NCI-H510A (cell line): ENCODE measurements at places on chromosomes 2 and 18.

DNA sequence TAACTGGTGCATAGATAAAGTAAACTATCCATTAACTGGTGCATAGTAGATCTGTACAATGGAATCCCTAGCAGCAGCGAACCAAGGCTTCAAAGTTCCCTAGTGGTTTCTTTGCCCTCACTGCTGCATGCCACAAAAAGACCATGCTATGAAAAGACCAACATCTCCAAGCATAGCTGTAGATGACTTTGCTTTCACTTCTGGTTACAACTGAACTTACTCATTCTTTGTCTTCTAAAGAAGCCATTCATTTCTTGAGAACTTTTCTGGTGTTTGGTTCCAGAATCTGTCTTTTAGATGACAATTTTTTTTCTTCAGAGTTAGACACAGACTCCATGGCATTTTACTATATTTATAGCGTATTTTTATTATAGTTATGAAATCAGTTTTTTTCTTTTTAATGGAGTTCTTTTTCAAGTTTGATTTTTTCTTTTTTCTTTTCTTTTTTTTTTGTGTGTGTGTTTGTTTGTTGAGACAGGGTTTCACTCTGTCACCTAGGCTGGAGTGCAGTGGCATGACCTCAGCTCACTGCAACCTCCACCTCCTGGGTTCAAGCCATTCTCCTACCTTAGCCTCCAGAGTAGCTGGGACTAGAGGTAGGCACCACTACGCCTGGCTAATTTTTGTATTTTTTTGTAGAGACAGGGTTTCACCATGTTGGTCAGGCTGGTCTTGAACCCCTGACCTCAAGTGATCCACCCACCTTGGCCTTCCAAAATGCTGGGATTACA, 63.6 kb downstream of the SLC35F5 start:
- DNase-seq = no peak

DNA sequence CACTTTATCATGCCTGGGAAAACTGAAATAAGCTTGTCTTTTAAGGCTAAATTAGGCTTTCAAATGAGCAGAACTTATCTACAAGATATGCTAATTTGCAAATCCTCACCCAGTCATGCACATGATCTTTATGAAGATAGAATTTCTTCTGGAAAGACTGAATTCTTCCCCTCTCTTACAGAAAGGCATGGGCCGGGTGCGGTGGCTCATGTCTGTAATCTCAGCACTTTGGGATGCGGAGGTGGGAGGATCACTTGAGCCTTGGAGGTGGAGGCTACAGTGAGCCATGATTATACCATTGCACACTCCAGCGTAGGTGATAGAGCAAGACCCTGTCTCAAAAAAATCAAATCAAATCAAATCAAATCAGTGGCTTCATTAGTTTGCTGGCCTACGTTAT, 11.7 kb upstream of the FOXI3 start:
- no peak for DNase-seq

DNA sequence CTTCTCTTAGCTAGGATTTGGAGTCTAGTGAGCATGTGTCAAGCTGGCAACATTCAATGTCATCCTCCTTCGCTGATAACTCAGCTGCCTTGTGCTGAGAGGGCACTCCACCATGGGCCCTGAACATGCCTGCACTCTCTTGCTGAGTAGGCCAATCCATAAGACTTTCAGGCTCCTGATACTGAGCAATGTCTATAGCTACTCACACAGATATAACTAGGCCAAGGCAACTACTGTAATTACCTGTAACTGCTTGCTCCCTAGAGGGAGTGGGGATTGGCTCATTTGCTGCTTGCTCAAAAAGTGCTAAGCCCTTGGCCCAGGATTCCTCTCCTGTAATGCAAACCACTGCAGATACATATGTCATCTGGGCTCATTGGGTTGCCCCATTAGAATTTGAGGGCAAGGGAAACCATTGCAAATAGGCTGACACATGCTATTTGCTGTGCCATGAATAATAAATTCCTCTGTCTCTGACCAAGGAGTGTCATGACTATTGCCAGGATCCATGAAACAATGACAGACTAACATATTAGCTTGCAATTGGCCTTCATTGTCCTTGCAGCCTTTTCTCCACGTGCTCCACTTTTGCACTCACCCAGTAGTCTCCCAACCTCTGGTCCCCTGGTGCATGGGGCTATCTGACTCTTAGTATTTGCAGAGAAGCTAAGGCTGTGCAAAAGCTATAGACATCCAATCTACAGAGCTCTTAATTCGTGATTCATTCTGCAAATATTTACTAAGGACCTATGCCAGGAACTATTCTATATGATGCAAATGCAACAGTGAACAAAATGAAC, 36.9 kb upstream of the BMPR2 start:
- peak; percentile 30 for DNase-seq

DNA sequence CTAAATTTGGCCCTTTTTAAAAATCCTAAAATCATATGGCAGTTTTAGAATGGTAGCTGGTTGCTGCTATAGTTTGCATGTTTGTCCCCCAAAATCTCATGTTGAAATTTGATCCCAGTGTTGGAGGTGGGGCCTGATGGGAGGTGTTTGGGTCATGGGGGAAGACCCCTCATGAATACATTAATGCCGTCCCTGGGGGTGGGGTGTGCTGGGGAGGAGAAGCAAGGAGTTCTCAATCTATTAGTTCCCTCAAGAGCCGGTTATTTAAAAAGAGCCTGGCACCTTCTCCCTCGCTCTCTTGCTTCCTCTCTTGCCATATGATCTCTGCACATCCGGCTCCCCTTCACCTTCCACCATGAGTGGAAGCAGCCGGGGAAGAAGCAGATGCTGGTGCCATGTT, 20.8 kb downstream of the GPATCH11 start:
- DNase-seq = no peak

DNA sequence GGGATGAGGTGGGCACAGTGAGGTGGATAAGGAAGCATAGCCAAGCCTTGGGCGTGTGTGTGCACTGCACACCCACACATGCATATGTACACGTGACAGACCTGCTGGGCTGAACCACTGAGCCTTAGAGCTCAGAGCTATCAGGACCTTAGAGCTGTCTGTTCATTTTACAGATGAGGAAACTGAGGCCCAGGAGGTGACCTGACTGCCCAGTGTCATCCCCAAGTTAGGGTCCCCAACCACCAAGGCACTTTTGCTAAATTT, 8.2 kb upstream of the SNED1 start:
- no peak for DNase-seq

DNA sequence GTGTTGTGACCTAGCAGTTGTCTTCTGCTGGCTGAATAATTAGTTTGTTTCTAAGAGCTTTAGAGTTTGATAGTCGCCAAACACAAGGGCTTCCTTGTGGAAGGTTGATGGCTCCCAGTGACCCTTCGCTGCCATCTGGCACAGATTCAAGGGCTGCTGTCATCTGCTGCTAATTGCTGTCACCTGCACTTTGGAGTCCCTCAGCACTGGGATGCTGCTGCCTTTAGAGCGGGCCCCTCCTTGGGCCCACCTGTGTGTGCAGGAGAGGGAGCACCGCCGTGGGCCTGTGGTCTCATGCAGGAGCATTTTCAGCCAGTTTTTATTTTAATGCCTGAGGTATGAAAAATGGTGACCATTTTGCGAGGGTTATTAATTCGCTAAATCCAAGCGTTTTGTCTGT, 154.0 kb upstream of the NFATC1 start:
- DNase-seq = peak; percentile 28

DNA sequence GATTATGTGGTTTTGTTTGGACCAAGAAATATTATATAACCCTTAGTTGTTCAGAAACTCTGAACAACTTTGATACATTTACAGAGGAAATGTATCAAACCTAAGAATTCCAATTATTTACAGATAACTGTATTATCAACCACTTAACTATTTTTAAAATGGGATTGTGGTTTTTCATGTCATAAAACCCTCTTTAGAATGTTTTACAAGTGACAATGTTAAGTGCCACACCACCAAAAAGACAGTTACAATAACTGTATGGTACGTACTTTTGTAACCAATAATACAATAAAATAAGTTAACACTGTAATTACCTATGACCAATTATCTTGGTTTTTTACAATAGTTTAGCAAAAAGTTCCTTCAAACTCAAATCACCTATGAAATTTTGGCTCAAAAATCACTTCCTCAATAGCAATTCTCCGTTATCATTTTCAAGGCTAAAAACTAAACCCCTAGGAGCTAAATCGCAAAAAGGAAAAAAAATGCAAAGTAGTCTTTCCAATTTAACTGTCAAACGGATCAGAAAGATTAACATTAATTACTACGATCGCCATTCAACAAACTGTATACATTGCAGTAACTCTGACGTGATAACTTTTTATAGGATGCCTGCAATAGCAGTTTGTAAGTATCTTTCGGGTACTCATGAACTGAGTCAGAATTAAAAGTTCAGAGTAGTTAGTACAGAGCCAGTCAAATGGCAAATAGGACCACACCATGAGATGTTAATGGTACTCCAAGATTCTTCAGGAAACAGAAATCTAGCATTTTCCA, 1.5 kb downstream of the ROCK1 start:
- no peak for DNase-seq

DNA sequence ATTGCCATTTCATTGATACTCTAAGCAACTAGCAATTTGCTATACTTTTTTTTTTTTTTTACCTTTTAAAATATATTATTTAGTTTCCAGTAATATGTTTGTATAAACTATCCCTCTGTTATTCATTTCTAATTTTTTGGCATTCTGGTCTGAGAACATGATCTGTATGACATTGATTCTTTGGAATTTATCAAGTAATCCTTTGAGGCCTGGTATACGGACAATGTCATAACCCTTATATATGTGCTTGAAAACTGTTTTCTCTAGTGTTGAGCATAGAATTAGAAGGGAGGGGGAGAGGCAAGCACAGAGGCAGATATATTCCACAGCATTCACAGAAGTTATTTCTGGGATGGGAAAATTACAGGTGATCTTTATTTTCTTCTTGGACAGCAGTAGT, 48.2 kb upstream of the POLE4 start:
- DNase-seq = no peak

GRCh38 chr18:3793545-3793944, 343.6 kb downstream of the TGIF1 start:
- no peak for DNase-seq

DNA sequence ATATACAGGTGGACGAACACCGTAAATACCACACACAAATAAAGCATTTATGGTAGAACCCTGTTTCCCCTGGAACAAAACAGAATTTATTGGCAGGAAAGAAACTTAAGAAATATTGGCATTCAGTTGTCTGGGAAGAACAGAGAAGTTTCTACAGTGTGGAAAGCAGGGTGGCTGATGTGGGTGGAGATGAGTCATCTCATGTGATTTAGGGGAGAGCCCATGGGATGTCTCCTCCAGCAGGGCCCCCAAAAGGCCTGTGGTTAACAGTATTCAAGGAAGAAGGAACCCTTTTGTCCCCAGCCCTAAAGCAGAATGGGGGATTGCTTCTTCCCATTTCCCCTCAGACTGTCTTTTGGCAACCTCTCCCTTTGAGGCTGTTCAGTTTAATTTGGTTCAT, 24.2 kb downstream of the SIX3 start:
- no peak for DNase-seq

- DNase-seq = peak; percentile 63
Measured at GRCh38 chr2:70922235-70923234, 13.2 kb upstream of the ATP6V1B1 start.

DNA sequence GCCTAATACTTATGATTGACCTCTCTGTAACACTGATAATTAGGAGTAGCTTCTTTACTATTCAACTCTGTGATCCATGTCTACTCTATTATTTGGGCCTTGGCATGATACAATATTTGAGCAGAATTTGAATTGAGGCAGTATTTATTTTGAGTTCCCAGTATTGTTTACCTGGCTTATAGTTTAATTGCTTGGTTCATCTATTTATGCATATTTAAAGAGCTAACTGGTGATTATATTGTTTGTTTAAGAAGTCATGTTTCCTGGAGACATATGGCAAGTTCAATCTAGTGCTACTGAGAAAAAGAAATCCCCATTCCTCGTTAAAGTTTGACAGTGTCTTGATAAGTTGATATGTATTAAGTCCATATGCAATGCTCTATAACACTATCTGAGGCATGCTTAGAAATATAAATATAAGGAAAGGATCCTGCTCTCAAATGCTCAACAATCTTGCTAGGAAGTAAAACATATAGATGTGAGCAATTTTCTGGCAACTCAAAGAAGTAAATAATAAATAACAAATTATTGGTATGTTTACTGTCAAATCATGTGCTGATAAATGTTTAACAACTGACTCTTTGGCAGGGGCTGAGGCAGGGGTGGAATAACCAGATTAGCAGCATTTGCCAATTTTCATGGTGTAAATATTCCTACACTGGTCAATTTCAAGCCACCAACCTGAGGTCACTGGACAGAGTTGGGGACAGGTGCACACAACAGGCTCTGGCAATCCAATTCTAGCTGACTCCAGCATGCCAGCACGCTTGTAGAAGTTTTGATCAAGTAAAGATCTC, 430.2 kb upstream of the PIK3C3 start:
- no peak for DNase-seq

- DNase-seq = no peak
Measured at GRCh38 chr2:96869281-96869821, 529 bp downstream of the SEMA4C start.

- DNase-seq = no peak
Measured at GRCh38 chr18:72555101-72555500, 11.0 kb upstream of the CBLN2 start.

DNA sequence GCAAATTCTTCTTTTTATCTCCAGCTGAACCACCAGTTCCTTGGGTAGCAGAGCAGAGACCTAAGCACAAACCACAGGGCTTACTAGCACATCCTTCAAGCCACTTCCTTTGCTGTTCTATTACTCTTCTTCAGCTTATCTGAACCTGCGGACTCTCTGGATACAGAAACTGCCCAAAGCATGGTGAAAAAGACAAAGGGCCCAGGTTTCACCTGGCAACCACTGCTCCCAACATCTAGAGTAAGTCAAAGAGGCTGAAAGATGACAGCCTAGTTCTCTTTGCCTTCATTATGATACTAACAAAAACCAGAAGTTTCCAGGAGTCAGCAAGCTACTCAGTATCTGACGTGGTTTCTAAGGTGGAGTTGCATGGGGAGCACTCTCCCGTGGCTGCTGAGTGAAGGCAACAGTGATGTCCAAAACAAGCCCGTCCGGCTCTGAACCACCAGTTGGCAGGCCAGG, 43.4 kb downstream of the KANSL3 start:
- no peak for DNase-seq

DNA sequence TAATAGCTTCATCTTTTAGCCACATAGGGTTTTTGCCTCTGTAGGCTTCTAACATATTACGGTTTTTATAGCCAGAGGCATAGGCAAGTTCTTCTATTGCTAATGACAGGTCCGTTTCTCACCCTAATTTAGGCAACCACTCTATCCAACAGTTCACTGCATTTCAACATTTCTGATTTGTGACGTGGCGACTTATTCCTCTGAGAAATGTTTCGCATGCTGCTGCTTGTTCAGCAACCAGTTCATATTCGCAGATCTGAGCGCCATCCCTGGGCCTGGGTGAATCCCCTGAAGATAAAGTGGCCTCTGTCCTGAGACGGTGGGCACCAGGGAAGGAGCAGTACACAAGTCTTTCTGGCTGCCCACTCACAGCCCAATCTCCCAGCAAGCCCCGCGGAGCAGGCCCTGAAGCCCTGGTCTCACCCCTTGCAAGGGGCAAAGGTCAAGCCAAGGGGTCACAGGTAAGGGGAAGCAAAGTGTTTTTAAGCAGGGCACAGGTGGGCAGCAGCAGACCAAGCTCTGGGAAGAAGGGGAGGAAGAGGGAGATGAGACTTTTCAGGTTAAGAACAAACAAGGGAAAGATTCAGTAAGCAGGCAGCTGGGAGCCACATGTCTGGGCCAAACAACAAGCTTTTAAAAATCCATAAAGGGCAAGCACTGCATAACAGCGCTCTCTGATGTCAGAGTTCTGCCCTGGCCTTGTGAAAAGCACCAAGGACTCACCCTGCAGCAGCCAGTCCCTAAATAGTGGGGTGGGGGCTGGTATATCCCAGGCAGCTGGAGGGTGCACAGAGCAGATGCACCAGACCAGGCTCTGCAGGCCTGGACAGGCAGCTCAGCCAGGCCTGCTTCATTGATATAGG, 10.8 kb upstream of the COX7A2L start:
- DNase-seq = peak; percentile 12
